ENCODE measurements at places on chromosomes 16 and 17.

- no peak for DNase-seq
Measured at GRCh38 chr16:820748-821147, 20.2 kb upstream of the GNG13 start.

DNA sequence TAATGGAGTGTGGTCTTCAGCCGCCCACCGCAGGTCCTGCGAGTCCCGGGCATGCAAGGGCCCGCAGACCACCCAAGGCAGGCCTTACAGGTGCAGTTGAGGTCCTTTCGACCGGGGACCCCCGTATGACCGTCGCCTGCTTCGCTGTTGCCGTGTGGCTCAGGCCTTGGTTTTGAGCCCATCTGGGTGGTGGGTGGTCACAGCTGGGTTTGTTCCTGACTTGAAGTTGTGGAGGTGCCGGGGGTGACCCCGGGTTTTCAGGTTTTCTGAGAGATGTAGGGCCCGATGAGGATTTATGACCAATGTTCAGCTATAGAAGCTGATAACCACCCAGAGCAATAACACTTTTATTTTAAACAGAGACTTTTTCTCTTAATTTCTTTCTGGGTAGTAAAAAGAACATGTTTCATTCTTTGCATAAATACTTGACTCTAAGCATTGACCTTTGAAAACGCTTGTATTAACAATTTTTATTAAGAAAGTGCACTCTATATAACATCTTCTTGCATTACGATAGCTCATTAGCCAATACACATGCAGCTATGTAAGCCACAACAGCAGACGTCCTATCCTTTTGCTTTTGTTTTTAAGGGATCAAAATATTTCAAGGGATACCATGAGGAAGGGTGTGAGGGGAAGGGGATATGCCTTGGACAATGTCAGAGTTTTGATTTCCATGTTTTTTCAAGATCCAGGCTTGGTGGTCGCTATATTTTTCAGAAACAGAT is 1.9 kb downstream of the FOXL1 start:
- DNase-seq: no peak

DNA sequence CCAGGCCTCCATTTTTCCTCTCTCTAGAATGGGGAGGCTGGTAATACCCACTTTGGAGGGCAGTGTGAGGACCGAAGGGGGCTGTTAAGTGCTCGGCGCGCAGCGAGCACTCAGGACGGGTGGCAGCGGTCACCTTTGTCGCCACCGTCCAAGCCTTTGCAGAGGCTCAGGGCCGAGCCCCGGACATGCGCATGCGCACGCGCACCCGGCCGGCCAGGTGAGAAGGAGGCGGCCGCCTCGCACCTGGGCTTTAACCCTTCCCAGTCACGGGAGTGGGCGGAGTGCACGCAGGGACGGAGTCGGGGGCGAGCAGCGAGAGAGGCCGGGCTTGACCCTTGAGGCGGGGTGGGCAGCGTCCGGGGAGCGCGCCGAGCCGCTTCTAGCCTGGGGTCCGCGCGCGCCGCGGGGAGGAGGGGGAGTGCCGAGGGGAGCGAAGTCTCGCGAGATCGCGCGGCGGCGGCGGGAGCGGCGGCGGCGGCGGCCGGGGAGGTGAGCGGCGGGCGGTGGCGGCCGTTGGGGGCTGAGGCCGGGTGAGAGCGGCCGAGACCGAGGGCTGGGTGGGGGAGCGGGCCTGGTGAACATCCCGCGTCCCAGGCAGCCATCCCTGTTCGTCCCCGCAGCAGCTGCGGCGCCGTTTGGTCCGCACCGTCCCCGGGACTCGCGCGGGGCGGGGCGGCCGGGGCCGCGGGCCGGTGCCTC is at the start of gene MRTFB:
MRTFB (plus strand) TSS at position 443 of the 699 bp plus-strand sequence. CDS start 69,288 bp downstream, outside the sequence.
- DNase-seq: peak; percentile 74

- DNase-seq: no peak
Measured at GRCh38 chr16:14961405-14962186, 13.2 kb upstream of the PDXDC1 start.

GRCh38 chr17:3615160-3615870 is 6.1 kb upstream of the TRPV1 start:
- DNase-seq: no peak

GRCh38 chr16:58409316-58409973 is 17.2 kb downstream of the GINS3 start:
- DNase-seq: no peak

DNA sequence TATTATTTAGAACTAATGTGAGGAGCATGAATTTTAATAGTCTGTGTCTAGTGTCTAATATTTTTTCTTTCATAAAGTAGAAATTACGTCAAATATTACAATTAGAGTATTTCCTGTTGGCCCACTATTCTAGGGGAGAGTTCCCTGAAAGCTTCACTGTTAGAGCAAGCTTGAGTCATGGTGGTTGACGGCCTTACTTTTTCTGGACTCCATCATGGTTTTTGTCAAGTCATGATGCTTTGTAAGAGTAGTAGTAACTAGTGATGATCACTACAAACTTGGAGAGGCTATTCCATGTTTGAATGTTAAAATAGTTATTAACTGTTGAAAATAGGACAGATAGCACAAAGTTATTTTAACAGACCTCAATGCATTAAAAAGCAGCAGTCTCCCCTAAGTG is 1.7 kb downstream of the PSMD11 start:
- no peak for DNase-seq

DNA sequence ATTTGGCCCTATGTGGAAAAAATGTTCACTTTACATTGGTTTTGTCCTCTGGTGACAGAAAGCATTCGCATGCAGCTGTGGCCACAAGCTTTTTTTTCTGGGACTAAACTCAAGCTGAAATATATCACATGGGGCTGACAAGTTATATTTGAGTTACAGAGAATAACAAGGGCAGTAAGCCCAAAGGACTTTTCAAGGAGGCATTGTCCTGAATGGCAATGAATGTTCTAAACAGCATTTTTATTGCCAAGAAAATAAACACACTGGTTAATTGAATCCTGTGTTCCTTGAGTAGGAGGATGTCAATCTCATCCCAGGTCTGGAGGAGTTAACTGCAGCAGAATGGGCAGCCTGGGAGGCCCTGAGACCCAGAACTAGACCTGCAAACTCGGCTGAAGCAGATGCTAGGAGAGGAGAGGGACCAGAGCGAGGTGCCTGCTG is 114.5 kb downstream of the COPRS start:
- DNase-seq: no peak

DNA sequence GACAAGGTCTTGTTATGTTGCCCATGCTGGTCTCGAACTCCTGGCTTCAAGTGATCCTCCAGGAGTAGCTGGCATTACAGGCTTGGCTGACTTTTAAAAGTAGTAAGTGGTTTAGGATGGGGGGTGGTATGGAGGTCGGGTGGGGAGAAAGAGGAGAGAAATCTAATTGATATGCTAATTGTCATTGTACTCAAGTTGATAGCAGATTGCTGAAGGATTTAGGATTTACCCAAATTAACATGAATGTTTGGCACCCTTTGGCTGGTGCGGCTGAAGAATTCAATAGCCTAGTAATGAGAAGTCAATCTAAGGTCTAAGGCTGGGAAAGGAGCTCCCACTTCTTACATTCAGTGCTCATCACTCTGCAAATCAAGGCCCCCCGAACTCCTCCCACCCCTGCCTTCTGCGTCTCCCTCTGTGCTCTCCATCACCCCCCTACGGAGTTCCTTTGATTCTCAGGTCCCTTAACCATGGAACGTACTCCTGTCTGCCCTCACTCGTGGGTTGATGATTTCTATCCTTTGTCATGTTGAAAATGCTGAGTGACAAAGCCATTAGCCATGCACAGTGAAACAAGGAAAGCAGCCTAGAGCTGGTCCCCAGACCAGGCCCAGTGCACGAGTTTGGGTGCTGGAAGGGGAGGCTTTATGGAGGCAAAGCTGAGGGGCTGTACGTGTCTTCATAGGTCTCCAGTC is 17.3 kb downstream of the CDH13 start:
- no peak for DNase-seq

DNA sequence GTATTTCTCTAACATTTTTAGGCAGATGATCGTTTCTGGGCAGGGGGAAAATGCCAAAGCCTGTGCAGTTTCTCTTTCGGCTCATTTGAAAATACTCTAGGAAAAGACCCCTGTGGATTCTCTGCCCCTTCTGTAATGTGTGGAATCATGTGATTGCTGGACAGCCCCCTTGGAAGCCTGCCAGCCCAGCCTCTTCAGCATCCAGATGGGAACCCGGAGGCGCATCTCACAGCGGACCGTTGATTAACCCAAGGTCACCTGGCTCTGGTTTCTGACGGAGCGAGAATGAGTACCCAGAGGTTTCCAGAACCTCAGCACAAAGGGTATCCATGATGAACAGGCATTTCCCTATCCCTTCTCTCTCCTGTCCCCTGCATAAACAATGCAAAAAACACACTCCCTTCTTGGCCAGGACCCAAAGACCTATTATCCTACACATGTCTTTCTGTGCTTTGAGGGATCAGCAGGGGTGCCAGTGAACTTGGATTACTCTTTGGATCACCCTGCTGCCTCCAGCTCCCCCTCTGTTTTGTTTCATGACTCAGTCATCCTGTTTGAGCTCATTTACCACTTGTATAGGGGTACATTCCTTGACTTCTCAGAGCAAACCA is 957.1 kb upstream of the RBFOX1 start:
- DNase-seq: no peak

DNA sequence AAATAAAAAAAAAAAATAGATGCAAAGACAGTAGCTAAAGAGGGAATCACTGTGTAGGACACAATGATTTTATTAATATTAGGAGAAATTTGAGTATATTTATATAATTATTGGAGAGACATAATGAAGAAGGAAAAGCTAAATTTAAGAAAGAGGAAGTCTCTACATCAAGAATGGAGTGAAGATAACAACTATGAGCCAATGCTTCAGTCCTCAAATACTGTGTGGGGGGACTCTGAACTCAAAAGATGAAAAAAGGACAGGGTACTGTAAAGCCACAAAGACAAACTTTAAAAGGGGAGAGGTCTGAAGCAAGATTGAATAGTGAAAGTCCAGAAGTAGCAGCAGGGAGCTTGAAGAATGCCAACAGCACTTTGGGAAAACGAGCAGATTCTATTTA is 44.7 kb downstream of the SKAP1 start:
- DNase-seq: no peak

- DNase-seq: no peak
Measured at GRCh38 chr17:57121308-57122042, 36.4 kb downstream of the AKAP1 start.

DNA sequence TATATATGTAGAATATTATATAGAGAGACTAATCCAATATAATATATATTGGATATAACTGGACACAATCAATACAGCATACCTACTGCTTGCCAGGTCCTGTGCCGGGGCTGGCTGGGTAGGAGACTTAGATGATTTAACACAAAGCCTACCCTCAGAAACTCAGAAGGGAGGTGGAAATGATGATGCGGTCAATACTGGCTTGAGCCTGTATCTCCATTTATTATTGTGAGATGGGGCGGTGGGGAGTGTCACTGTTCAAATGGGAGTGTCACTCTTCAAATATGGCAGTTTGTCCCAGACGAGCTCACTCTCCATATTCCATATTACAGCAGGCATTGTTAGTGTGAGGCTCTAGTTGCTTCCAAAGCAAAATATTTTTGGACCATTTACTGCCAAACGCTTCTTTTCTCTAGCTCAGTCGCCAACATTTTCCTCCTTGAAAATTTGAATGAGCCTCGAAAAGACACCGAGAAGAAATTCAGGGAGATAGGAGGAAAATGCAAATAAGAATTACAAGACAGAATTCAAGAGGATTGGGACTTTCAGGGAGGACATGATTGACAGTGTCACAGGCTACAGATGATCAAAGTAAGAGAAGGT is 70.7 kb downstream of the WSCD1 start:
- no peak for DNase-seq

DNA sequence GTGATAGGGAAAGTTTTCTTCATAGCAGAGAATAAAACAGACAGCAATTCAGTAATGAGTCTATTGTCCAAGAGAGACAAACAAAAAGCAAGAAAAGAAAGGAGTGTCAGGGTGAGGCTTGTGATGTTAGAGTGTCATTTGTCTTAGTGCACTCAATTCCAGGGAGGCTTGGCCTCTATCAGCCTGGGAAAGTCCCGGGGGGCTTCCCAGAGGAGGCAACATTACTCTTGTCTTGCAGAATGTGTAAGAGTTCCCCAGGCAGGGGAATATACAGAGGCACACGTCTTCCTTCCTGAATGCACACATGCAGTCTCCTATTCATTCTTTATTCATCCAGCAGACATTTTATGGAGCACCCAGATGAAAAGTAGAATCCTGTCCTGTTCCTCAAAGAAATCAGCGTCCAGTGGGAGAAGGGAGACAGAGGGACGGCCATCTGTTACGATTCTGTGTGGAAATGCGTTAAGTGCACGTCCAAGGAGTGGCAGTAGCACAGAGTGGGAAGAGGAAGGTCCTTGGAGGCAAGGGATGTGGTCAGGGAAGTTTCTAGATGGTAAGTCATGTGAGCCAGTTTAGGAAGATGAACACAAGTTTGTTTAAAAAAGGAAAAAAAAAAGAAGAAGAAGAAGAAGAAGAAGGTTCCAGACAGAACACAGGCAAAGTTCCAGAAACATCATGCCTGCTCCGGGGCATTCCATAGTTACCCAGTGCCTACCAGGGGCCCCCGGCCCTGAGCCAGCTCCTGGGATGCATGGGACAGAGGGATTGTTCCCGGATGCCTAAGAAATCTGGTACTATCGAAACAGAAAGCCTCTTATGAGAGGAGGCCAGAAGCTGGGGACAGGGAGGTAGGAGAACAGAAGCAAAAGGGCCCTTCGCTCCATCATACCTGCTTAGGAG is 21.1 kb downstream of the CACNG4 start:
- no peak for DNase-seq

DNA sequence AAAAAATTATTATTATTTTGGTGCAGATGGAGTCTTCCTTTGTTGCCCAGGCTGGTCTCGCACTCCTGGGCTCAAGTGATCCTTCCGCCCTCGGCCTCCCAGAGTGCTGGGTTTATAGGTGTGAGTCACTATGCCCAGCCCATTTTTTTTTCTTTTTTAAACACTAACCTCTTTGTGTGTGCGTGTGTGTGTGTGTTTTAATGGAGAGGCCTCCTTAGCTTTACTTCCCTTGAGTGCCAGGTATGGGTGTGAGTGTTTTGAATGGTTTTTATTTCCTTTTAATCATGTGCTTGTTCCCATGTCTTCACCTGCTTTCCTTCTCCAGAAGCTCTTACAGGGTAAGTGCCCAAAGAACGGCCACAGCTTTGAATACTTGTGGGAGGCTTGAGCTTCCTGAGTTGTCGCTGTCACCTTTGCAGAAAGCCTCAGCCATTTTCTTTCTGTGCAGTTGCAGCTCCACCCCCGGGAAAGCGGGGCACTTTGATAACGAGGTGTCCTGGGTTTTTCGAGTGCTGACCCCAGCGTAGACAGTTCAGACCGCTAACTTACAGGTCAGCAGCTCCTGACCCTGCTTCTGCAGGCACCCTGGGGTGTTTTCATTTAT is 22.6 kb downstream of the AKAP1 start:
- no peak for DNase-seq

DNA sequence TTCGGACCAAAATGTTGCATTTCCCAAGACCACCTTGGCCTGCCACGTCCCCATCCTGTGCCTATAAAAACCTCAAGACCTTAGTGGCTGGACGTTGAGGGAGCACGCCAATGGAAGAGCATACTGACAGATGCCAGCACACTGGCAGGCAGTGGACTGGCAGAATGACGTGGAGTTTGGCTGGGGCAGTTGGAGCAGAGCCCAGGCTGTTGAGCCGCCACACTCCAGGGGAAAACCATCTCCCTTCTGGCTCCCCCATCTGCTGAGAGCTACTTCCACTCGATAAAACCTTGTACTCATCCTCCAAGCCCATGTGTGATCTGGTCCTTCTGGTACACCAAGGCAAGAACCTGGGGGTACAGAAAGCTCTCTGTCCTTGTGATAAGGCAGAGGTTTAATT is 494.1 kb downstream of the CDH11 start:
- no peak for DNase-seq

- DNase-seq: no peak
Measured at GRCh38 chr17:60506312-60506711, 19.7 kb downstream of the APPBP2 start.

- DNase-seq: no peak
Measured at GRCh38 chr17:48809182-48809581, 7.8 kb downstream of the TTLL6 start.

All from activated gamma-delta T cell treated with Interleukin-2 at 50 U/mL for 16 hours (primary cell).